Activated CD8-positive, alpha-beta memory T cell treated with anti-CD3 and anti-CD28 coated beads for 1 hour (primary cell): ENCODE measurements at places on chromosomes 4 and X.

- peak; percentile 47 for DNase-seq
Measured at GRCh38 chrX:155263854-155264628, at the start of gene RAB39B. TSS of gene RAB39B (minus strand) at chrX:155264491. CDS start at chrX:155264288, 203 bp downstream.

GRCh38 chr4:37659696-37660095, 26.5 kb downstream of the RELL1 start:
- DNase-seq = no peak

DNA sequence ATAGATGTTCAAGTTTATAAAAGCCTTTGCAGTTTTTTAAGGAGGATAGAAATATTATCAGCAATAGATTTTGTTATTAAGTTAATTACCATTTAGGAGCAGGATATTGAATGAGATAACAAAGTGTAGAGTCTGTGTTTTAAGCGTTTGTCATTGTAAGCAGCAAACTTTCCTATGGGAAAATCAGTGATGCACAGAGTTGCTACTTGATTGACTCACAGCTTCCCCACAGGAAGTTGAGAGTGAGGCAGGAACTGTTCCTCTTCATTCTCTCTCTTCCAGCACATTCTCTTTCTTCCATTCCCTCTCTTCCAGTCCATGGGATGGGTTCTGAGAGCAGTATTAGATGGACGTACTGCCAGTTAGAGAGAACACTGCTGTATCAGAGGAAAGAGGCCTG, 867.7 kb upstream of the AGA start:
- no peak for DNase-seq

DNA sequence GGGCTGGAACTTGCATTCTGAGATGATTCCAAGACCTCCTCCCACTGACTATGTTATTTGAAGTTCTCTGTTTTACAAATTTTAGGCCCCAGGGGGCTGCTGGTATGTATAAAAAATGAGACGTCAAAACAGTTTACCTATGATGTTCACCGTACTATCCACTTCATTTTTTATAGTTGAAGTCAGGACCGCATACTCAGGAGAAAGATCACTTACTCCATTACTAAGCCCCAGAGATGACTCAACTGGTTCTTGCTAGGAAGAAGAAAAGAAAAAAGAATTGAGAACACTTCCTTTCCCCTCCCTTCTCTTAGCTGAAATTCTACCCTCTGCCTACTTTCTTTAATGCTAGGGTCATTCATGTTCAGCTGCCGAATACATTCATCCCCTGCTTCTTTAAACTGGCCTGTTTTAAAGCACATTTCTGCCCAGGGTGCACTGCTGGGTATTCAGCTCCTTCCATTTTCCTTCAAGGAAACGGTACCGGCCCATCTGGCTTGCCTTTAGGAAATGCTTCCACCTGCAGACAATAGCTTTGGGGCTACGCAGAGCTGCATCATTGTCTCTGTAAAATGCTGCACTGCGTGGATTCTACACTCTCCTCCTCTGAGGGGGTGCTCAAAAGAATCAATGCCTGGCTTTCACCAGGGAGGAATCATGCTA, 66.2 kb downstream of the IRF2 start:
- DNase-seq = no peak

- no peak for DNase-seq
Measured at GRCh38 chrX:14942341-14942740, 69.1 kb downstream of the MOSPD2 start.

DNA sequence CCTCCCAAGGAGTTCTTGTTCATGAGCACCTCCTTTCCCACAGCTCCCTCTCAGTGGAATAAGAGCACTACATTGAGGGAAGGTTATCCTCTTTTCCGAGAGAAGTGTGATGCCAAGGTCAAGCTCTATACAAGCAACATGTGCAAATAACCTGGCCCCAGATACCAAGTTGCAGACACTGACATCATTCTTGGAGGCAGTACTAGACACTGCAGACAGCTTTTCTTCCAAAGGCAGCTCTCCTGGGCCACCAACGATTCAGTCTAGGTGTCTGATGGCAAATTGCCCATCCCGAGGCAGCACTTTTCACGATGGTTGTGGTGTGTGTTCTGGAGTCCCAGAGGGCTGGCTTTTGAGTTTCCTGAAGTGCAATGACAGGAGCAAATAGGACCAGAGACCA, 384.9 kb downstream of the TLL1 start:
- DNase-seq = no peak

GRCh38 chrX:38943120-38943519, 141.9 kb downstream of the MID1IP1 start:
- no peak for DNase-seq

DNA sequence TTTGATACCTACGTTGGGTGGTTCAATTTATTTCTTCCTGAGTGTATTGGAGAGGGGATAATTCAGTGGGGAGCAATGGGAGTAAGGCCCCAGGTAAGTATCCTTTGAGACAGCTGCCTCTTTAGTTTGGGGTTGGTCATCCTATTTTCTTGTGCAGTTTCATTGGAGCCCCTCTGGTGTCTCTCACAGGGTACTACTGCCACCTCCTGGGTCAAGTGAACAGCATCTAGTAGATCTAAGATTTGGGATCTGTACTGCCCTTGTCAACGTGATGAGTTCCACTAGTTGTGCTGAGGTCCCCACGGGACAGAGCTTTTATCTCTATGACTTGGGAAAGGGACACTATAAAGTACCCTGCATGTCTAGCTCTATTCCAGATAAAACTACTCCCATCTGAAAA, 80.6 kb downstream of the PBDC1 start:
- DNase-seq = peak; percentile 3

- no peak for DNase-seq
Measured at GRCh38 chr4:147844781-147845180, 112.9 kb downstream of the ARHGAP10 start.

DNA sequence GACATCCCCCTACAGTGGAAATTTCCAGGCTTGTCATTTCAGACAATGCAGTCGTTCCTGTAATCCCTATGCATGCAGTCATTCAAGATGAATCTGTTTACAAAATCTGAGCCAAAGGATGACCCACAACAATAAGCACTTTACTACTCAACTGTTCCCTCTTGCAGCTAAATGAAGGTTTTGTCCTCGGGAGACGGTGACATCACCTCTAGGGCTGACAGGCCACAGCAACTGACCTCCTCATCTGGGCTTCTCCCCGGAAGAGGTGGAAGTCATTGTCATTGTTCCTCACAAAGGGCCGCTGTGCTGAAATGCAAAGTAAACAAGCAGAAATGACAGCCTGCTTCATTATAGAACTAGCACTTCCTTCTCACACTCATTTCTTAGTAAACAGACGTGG, 29.2 kb downstream of the CLRN2 start:
- no peak for DNase-seq

DNA sequence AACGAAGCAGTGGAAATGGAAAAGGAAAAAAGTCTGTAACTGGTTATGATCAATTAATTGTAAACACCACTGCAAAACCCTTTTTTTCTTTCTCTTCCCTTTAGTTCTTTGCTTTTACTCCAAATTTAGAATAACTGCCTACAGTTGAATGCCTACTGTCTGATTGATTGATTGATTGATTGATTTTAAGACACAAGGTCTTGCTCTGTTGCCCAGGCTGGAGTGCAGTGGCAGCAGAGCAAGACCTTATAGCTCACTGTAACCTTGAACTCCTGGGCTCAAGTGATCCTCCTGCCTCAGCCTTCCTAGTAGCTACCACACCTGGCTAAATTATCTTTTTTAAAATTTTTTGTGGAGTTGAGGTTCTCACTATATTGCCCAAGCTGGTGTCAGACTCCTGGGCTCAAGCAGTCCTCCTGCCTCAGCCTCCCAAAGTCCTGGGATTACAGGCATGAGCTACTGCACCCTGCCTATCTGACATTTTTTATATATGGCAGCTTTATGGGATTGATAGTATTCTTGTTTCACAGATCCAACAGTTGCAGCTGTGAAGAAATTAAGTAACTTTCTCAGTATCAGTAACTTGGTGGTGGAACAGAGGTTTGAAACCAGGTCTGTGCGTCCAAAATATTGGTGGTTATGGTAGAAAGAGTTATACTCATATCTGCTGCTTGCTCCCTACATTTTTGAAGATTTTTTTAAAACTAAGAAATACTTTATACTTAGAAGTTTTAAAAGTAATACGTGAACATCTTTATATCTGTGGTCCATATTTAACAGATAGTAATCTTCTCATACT, 12.4 kb downstream of the UBE2K start:
- DNase-seq = no peak

- no peak for DNase-seq
Measured at GRCh38 chr4:122700178-122700725, 32.3 kb upstream of the BBS12 start.

GRCh38 chrX:19628011-19628575, 112.8 kb upstream of the MAP3K15 start:
- no peak for DNase-seq

DNA sequence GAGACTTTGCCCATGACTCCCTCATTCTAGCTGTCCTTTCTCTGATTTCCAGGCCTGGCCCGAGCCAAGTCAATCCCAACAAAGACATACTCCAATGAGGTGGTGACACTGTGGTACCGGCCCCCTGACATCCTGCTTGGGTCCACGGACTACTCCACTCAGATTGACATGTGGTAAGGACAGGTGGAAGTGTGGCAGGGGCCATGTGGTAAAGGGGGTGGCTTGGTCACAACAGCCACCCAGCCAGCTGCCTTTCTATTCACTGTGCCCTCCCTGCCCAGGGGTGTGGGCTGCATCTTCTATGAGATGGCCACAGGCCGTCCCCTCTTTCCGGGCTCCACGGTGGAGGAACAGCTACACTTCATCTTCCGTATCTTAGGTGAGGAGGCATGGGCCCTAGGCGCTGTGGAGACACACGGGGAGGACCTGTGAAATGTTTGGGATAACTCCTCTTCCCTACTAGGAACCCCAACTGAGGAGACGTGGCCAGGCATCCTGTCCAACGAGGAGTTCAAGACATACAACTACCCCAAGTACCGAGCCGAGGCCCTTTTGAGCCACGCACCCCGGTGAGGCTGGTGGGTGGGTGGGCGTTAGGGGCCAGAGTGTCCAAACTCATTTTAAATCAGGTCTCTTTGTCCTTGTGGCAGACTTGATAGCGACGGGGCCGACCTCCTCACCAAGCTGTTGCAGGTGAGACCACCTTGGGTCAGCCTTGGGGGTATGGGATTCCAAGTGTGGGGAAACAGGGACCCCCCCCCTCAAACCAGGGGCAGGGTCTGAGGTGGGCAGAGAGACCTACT, 6.1 kb upstream of the USP11 start:
- no peak for DNase-seq

DNA sequence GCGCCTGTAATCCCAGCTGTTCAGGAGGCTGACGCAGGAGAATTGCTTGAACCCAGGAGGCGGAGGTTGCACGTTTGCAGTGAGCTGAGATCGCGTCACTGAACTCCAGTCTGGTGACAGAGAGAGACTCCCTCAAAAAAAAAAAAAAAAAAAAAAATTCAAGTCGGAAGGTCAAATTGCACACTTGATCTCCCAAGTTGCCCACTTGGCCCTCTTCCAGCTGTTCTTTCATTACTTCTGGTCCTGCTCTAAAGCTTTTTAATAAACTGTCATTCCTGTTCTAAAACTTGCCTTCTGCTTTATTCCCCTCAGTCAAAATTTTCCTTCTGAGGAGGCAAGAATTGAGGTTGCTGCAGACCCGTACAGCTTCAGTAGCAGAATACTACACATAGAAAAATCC, 2358.0 kb downstream of the ARAP2 start:
- no peak for DNase-seq

GRCh38 chr4:123966990-123967769, 570.6 kb downstream of the SPRY1 start:
- DNase-seq = no peak
